Gastrocnemius medialis (tissue), 4 donors: ENCODE measurements at places on chromosomes 2 and 18. TPM values are rescaled to one million over a fixed set of nuclear protein-coding genes. Genes with fewer than 3 reads are reported as not detected.

Gene CHRNA1
- 278 TPM for total RNA-seq

Gene ARHGAP15
- total RNA-seq, result 1.2 TPM

Gene SCYGR7
- total RNA-seq, result not detected

Gene HOXD13
- total RNA-seq, result not detected

Gene IL36B
- not detected for total RNA-seq

Gene PARD6G
- 0.39 TPM for total RNA-seq

GRCh38 chr2:64905338-64906024, 83.7 kb upstream of the SLC1A4 start:
- no peak for DNase-seq

- no peak for DNase-seq
These were observed 72.3 kb downstream of the SLC66A3 start for GRCh38 chr2:11227595-11227994.

GRCh38 chr2:23606196-23606595, 221.2 kb downstream of the KLHL29 start:
- no peak for DNase-seq

GRCh38 chr18:35816003-35816402, 156.5 kb upstream of the RMP24 start:
- DNase-seq, result no peak

DNA sequence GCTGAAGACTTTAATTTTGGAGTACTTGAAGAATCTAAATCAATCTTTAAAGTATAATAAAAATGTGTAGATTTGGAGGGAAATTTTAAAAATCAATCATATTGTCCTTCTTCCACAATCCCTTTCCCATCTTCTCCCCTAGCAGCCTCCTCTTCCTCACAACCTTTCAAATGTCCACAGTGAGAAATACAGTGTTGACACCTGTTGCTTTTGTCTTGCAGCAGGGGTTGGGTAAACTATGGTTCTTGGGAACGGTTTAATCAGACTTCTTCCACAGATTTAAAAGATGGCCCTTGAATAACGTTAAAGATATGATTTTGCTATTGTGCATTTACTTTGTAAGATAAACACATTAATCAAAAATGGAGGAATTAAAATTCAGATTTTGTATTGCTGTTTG, 113.8 kb upstream of the SLC1A4 start:
- DNase-seq, result no peak

- no peak for DNase-seq
These were observed 33.9 kb downstream of the ZBTB7C start for GRCh38 chr18:48375150-48375800.

DNA sequence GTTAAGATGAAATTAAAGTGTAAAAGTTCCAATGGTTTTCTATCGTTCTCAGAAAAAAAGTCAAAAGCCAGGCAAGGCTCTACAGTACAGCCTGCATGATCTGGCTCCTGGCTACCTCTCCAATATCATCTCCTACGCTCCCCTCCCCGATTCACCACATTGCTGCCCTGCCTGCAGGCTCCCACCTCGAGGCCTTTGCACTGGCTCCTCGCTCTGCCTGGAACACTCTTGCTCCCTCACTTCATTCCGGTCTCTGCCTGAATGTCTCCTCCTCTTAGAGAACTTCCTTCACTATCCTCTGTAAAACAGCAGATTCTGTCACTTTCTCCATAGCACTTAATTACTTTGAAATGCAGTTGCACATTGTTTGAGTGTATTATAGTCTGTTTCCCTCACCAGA, 72.5 kb downstream of the KLF7 start:
- DNase-seq, result no peak
